Activated T-helper 2 cell treated with anti-CD3 and anti-CD28 coated beads, Interferon-gamma antibody, Interleukin-2, Interleukin-4, amounts not matched to agents 10 μg/mL and 5 μg/mL and 100 μg/mL, durations not matched to agents 14 hours and 24 hours and 36 hours (primary cell): ENCODE measurements at places on chromosomes 7 and 10. TPM values are rescaled to one million over a fixed set of nuclear protein-coding genes. Genes with fewer than 3 reads are reported as not detected.

PTF1A gene
- total RNA-seq = not detected in 2 replicates

HOXA1 gene
- total RNA-seq = 0.11 and 0.16 TPM in 2 replicates

PHKG1 gene
- 2.5 and 3.6 TPM in 2 replicates for total RNA-seq

DNA sequence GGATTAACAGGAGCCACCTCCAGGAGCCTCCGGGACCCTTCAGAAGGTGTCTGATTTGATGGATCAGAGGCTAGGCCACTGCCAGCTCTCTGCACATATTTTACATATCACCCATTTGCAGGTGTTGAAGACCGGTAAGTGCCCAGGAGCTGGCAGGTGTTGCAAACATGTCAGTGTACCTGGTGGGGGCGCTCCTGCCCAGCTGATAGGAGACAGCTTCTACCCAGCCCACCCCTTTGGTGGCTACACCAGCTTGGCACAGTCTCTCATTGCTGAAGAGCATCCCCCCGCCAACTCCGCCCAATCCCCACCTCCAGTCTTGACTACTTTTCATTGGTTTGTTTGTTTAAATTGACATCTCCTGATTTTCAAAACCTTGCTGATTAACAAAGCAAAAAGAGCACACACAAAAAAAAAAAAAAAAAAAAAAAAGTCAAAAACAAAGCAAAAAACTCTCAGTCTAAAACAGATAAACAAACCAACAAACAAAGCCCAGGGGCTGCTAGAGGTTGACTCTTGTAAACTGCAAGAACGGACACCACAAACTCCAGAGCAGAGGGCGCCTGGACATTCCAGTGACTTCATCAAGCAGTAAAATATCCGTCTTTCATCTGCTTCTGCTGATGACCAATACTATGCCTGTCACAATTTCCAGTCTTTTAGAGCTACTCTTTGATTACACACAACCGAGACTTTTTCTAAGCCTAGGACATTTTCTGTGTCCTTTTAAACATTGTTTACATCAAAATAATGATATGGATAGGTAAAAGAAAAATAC lies 275.3 kb downstream of the NRG3 start:
- DNase-seq = no peak

DNA sequence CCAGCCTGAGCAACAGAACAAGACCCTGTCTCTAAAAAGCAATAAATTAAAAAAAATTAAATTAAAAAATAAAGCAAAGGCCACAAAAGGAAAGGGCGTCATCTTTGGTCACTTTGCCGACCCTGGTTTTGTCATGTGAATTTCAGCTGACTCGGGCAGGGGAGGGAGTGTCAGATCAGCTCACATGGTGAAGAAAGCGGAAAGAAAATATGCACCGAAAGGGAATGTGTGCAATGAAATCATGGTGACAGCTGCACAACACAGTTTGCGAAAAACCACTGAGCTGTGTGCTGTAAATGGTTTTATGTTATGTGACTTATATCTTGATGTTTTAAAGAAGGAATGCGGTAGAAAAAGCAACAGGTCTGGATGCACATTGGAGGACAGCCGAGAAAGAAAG lies 39.8 kb downstream of the RCC1L start:
- DNase-seq = no peak
